ENCODE measurements at places on chromosomes 1 and 21.
A peak's percentile ranks its signal among the peaks of the same experiment; 100 is the strongest.

DNA sequence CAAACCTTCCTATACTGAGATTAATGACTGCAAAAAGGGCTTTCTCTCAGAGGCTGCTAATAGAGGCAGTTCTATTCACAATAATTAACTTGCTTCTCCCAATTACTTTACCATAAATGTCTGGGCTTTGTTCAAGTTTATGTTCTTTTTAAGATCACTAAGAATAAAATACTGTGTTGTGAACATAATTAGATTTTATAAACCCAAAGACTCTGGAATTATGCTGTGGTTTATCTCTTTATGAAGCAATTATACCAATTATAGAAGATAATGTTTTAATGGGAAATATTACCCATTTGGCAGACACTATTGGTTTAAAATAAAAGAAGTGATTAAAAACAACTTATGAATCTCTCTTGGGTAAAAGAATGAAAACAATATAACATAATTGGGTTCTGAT, 43.5 kb upstream of the IL12RB2 start:
- no peak for DNase-seq

DNA sequence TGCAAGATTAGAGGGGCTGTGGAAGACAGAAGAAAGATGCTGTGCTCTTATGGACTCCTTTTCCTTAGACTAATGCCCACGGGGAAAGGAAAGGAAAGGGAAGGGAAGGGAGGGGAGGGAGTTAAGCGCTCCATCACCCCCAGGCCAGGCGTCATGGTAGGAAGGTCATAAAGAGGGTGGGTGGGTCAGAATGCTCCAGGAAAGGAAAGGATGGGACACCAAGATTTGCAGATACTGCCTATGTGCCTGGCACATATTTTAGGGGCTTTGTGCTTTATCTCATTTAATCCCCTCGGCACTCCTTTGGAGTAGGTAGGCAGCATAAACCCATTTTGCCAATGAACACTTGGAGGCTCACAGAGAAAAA, 41.4 kb downstream of the MAB21L3 start:
- DNase-seq, result no peak

- peak; percentile 75 for DNase-seq
These were observed 464 bp downstream of the ACBD6 start for GRCh38 chr1:180501865-180502360.

DNA sequence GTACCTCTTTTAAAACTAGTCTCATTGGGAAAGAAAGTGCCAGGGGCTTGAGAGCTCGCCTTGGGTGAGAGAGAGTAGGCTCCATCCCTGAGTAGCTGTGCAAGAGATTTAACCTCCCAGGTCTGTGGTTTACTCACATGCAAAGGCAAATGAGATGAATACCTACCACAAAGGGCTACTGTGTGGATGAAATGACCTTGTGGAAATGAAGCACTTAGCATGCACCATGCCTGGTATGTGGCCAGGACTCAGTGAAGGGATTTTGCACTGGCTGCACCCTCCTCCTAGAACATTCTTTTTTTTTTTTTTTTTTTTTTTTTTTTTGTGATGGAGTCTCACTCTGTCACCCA, 120.3 kb downstream of the PROX1 start:
- DNase-seq, result no peak

DNA sequence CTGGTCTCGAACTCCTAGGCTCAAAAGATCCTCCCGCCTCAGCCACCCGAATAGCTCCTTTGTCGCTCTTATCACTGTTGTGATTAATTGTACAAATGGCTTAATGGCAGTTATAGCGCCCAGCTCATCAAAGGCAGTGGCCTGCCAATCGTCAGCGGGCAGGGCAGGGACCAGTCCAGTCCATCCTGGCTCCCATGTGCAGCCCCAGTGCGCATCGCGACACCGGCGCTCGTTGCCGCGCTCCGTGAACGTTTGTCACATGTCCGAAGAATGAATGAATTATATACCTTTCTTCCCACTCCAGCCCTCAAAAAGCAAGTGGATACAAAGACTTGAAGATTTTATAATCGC, 18.4 kb downstream of the MTX1 start:
- peak; percentile 62 for DNase-seq

GRCh38 chr1:182968836-182969734, 16.1 kb upstream of the SHCBP1L start:
- no peak for DNase-seq

- DNase-seq, result no peak
These were observed 56.1 kb downstream of the ALPL start for GRCh38 chr1:21565285-21565684.

DNA sequence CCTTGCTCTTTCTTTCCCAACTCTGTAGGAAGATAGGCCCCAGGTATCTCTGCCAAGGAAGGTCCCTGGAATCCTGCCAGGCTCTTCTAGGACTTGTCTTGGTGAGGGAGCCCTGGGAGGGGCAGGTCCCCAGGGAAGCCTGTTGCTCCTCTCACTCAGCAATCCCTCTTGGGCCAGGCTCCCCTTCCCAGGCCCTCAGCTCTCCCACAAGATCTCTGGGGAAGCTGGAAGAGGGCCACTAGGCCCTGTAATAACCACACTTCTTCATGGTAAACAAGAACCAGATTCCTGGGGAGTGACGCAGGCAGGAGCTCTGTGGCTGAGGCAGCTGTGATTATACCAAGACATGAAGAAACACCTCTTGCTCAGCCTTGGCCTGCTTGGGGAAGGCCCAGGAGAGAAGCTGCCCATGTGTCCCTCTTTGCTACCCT, 9.9 kb upstream of the MAPKAPK2 start:
- DNase-seq, result no peak

DNA sequence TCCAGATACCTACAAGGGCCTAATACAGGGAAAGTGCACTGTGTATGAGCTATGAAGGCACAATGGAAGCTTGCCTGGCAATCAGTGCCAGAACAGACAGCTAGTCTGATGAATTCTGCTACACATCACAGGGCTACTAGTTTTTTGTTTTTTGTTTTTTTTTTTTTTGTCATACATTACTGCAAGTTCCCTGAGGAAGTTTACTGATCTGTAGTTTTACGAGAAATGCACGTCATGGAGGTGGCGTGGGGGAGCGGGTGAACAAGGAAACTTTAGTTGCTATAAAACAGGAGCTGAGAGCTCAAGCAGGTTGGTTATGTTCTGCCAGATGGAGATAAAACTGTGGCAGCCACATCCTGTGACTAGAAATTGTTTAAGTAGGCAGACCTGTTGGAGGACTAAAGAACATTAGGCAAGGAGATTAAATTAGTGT, 17.7 kb downstream of the PTPRC start:
- DNase-seq, result no peak

DNA sequence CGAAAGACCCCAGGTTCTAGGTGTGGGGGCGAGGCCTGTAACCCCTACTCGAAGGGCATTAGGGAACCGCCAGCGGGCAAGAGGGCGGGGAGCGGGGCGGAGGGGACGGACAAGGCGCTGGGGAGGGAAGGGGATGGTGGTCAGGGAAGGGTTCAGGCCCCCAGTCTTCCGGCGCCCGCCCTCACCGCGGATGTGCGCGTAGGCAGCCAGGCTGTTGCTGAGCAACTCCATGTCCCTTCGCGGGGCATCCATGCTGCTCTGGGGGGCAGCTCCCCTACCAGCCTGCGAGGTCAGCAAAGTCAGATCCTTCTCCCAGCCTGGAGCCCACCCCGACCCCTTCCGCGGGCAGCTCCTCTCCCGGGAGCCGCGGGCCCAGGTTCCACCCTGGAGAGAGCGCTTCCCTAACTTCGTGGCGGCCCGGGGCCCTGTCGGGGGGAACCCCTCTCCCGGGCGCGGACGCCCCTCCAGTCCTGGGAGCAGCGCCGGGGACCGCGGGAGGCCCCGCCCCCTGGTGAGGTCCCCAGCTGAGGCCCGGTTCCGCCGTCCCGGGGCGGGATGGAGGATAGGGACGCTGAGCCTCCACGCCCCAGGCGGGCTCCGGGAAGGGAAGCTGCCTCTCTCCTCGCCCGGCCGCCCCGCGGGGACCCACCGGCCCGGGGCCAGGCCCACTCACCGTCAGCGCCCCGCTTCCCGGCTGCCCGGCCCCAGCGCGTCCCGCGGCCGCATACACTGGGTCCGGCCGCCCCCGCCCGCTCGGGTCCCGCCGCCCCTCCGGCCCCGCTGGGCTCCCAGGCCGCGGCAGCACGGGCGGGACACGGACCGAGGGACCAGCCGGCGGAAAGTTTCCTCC, 434 bp downstream of the EVA1B start:
- DNase-seq, result no peak

DNA sequence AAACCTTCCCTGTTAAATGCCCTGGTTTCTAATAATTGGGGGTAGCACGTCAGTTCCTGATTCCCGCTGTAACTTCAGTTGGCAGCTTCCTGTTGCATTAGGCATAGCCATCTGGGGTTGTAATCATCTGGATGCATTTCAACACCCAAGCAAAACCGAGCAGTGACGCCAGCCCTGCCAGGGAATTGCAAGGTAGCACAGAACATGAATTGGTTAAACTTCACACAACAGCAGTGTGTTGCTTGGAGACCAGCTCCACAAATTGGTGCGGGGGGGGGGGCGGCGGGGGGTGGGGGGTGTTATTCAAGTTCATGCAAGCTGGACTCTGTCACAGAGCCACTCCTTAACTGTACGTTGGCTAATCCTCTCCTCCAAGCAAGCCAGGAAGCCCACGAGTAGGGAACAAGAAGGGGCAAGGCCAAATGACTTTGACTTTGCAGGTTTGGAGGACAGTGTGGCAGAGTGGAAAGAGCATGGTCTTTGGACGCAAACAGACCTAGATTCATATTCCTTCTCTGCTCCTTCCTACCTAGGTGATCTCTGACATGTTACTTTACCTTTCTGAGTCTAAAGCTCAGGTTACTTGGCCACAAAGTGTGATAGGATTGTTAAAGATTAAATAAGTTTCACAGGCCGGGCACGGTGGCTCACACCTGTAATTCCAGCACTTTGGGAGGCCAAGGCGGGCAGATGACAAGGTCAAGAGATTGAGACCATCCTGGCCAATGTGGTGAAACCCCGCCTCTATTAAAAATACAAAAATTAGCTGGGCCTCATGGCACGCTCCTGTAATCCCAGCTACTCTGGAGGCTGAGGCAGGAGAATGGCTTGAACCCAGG, 4.7 kb downstream of the LAX1 start:
- DNase-seq, result peak; percentile 37

- no peak for DNase-seq
These were observed 14.6 kb upstream of the LMO4 start for GRCh38 chr1:87314091-87314490.

DNA sequence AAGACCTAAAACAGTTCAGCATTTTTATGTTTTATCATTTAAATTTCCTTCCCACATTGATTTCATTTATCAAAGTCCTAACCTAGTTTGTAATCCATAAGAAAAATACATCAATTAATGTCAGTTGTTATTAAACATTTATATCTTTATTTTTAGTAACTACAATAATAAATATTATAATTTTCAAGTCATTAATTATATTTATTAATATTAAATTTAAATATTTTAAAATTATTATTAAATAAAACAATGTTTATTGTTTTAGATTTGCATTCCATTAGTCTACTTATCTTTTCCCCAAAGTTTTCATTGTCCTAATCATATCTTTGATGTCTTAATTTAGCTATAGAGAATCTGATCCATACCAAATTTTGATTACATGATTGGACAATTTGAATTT, 368.9 kb downstream of the PLA2G4A start:
- no peak for DNase-seq

GRCh38 chr1:91708691-91709090, 177.3 kb downstream of the TGFBR3 start:
- DNase-seq, result no peak

- no peak for DNase-seq
These were observed 29.3 kb downstream of the CAMK1G start for GRCh38 chr1:209612646-209613399.
